ENCODE measurements at places on chromosomes 7 and 10. TPM values are rescaled to one million over a fixed set of nuclear protein-coding genes. Genes with fewer than 3 reads are reported as not detected.

SCD gene
- total RNA-seq, result 4.7 TPM

RET gene
- not detected for total RNA-seq

DNA sequence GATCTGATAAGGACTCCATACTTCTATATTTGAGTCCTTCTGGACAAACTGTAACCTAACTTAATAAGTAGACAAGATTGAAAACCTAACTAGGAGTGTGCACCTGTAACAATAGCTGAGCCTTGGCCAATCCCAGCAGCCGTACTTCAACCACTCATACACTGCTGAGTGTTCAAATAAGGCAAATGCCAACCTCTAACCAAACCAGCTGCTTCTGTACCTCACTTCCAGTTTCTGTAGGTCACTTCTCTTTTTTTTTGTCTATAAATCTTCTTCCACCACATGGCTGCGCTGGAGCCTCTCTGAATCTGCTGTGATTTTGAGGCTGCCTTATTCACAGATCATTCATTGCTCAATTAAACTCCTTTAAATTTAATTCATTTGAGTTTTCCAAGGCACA, 753.2 kb downstream of the DNAJB9 start:
- H3K27me3 ChIP-seq, result no peaks in the 10 kb centered on the region
- no peak for DNase-seq
- H3K27ac ChIP-seq, result no peak overlapping the region
- no peak overlapping the region for H3K4me3 ChIP-seq
- H3K4me1 ChIP-seq, result no peaks in the 10 kb centered on the region

PNLIPRP2 gene
- total RNA-seq, result 0.96 TPM

CFTR gene
- 0.53 TPM for total RNA-seq

- H3K36me3 ChIP-seq, result no peaks in the 10 kb centered on the region
- no peaks in the 10 kb centered on the region for H3K27me3 ChIP-seq
- no peak for DNase-seq
- no peaks in the 10 kb centered on the region for H3K4me1 ChIP-seq
- H3K4me3 ChIP-seq, result no peak overlapping the region
These were observed 700.0 kb upstream of the PCDH15 start for GRCh38 chr10:55500931-55501559.

C10orf90 gene
- total RNA-seq, result not detected

DNA sequence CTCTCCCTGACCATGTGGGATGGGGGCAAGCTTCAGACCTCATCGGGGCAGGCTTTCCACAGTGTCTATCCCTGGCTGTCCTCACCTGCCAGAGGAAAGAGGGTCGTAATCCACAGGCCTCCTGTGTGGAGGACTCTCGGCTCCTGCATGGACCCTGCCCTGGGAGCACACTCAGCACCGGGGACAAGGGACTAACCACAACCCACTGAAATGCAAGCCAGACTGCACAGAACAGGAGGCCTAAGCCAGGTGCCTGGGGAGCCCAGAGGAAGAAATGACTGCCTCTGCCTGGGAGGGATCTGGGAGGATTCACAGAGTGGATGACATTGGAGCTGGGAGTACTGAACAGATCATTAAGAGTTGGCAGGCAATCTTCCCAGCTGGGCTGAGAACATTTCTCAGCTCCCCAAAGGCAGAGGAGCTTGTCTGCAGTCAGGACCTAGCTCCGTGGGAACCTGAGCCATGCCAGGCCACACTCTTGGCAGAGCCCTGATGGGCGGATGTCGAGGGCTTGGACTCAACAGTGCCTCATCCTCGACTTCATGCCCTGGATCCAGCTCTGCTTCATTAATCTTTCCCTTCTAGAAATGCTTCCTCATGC, 213.4 kb downstream of the USP6NL start:
- H3K4me3 ChIP-seq, result no peak overlapping the region
- no peaks in the 10 kb centered on the region for H3K36me3 ChIP-seq
- H3K4me1 ChIP-seq, result peaks cover 32% of the 10 kb centered on the region
- no peaks in the 10 kb centered on the region for H3K27me3 ChIP-seq
- H3K27ac ChIP-seq, result no peak overlapping the region

ZMYND11 gene
- 50.9 TPM for total RNA-seq

- H3K4me1 ChIP-seq, result peaks cover 42% of the 10 kb centered on the region
- peak overlapping the region; percentile 72 for H3K4me3 ChIP-seq
- DNase-seq, result no peak
- no peaks in the 10 kb centered on the region for H3K36me3 ChIP-seq
These were observed 1.8 kb downstream of the CCDC6 start for GRCh38 chr10:59904426-59905065.

DNA sequence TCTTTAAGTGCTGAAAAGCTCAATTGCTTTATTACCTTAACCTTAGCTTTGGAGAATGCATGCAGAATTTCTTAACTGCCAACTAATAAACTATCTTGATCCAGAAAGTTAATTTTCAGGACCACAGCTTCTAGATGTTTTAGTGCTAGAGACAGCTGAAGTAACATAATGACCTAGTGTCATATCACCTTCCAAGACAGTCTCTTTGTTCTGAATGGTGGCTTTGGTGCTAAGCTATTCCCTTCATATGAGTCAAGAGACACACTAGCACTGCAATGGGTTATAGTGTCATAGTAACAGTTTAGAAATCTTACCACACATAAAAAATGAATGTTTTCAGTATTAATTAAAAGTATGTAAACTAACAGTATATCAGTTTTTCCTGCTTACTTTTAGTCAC, 115.4 kb upstream of the LRRN3 start:
- no peak overlapping the region for H3K27ac ChIP-seq
- H3K4me1 ChIP-seq, result no peaks in the 10 kb centered on the region
- no peak overlapping the region for H3K4me3 ChIP-seq

IL2RA gene
- total RNA-seq, result 28.1 TPM

DNA sequence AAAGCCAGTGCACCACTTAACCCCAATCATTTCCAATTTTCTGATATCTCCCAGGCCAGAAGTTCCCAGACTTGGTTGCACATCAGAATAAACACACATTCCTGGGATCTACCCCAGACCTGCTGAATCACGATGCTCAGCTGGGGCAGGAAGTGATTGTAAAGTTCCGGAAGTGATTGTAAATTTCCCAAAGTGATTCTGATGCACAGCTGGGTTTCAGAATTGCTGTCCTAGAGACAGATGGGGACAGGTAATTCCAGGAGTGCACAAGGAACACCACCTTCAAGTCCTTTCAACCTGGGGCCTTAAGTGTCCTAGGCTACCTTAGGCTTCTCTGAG, 104.2 kb upstream of the EEPD1 start:
- no peak overlapping the region for H3K4me3 ChIP-seq
- no peaks in the 10 kb centered on the region for H3K4me1 ChIP-seq
- no peak overlapping the region for H3K27ac ChIP-seq
- no peaks in the 10 kb centered on the region for H3K27me3 ChIP-seq

PIP gene
- not detected for total RNA-seq

GRCh38 chr10:79230328-79230830, 116.9 kb upstream of the PPIF start:
- H3K4me3 ChIP-seq, result no peak overlapping the region
- H3K4me1 ChIP-seq, result no peaks in the 10 kb centered on the region
- peaks cover 5% of the 10 kb centered on the region for H3K36me3 ChIP-seq
- DNase-seq, result no peak
- no peaks in the 10 kb centered on the region for H3K27me3 ChIP-seq

- H3K4me1 ChIP-seq, result no peaks in the 10 kb centered on the region
- no peak for DNase-seq
- H3K36me3 ChIP-seq, result no peaks in the 10 kb centered on the region
These were observed 84.0 kb upstream of the TMEM248 start for GRCh38 chr7:66837007-66837406.

GNGT1 gene
- not detected for total RNA-seq

- no peaks in the 10 kb centered on the region for H3K36me3 ChIP-seq
- no peak overlapping the region for H3K27ac ChIP-seq
- no peaks in the 10 kb centered on the region for H3K27me3 ChIP-seq
- no peak overlapping the region for H3K4me3 ChIP-seq
These were observed 106.7 kb downstream of the TES start for GRCh38 chr7:116316838-116317628.

LRRC61 gene
- 8.8 TPM for total RNA-seq

DNA sequence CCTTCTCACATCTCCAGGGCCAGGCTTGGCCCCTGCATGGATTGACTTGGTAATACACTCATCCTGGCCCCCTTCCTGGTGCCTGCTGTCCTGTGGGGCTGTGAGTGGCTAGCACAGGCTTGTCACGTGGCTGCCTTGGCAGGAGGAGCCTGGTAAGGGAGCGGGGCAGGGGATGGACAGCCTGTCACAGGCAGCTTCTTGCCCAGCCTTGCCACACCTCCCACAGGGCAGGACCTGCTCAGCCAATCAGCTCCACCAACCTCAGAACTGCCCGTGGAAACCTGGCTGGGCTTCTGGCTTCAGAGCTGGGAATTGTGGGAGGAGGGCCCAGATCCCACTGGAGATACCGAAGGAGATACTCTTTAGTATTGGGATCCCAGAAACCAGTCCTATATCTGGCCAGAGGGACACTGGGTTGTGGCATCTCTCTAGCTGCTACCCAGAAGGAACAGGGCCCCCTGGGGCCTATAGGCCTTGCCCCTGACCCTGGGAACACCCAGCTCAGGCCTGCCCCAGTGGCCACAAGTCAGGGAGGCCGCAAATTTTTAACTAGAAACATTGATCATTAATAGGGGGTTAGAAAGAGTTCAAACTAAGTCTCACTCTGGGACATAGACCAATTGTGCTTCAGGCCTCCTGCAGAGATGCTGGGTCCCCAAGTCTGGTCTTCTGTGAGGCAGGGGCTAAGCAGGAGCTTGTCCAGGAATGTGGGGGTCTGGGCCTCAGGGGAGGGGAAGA, at the start of gene HOGA1:
HOGA1 (plus strand) TSS at position 330 of the 738 bp plus-strand sequence; CDS start at position 645, 315 bp downstream.
- no peak within 1 kb of the TSS for H3K4me3 ChIP-seq
- peaks cover 8% of the 10 kb centered on the region for H3K27me3 ChIP-seq
- H3K27ac ChIP-seq, result no peak within 1 kb of the TSS

DNA sequence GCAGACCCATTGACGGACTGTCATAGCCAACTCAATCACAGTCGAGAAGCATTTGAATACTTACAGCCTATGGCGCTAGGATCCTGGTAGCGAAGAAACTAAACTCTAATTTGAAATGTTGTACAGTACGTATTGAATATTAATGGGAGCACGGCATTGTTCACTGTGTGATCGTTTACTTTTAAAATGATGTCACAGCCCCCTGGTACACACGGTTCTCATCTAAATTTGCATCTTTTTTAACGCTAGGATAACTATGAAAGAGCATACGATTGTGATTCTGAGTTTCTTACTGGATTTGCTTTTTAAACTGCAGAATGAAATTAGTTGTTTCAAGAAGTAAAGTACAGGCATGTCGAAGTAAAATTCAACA, 895 bp upstream of the NAPEPLD start:
- DNase-seq, result no peak
- no peaks in the 10 kb centered on the region for H3K27me3 ChIP-seq
- H3K4me1 ChIP-seq, result peaks cover 13% of the 10 kb centered on the region

CRYGN gene
- 0.98 TPM for total RNA-seq

PLPP4 gene
- total RNA-seq, result not detected

DNA sequence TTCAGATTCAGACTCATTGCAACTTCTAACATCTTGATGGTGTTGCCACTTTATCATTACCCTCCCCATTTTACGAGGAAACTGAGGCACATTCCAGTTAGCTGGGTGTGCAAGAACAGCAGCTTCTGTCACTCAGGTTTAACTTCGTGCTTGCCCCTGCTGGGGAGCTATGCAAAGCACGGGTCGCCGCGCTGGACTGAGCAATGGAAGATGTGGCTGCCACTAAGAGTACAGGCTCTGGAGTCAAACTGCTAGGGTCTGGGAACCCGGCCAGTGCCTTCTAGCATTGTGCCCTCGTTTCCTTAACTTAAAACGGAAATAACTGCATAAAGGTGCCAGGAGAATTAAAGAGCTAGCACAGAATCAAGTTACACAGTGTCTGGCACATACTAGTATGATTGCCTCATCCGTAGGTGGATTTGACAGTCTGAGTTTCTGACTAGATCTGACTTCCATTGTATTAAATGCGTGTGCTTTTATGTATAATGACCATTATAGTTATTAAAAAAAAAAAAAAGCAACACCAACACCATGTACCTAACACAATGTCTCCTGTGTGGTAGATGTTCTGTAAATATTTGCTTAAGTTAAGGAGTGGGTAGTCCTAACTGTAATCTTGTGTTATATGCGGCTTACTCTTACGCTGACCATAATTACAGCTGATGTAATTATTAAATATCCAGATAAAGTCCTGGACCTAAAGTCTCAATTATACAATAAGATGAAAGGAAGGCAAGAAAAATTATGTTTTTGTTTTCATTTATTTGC, 842 bp downstream of the ZNF22 start:
- H3K4me3 ChIP-seq, result peak overlapping the region; percentile 77
- DNase-seq, result peak; percentile 51
- peaks cover 9% of the 10 kb centered on the region for H3K4me1 ChIP-seq
- H3K27me3 ChIP-seq, result no peaks in the 10 kb centered on the region
- H3K27ac ChIP-seq, result peak overlapping the region; percentile 68

- no peaks in the 10 kb centered on the region for H3K4me1 ChIP-seq
- no peak overlapping the region for H3K27ac ChIP-seq
- H3K36me3 ChIP-seq, result no peaks in the 10 kb centered on the region
These were observed 238.5 kb upstream of the AKR1E2 start for GRCh38 chr10:4587466-4587865.

GRCh38 chr7:24732646-24733413, 24.4 kb downstream of the GSDME start:
- peaks cover 30% of the 10 kb centered on the region for H3K27me3 ChIP-seq
- H3K27ac ChIP-seq, result no peak overlapping the region
- H3K36me3 ChIP-seq, result no peaks in the 10 kb centered on the region
- DNase-seq, result no peak

- H3K27ac ChIP-seq, result no peak within 1 kb of the TSS
- H3K4me3 ChIP-seq, result peak within 1 kb of the TSS; percentile 72
- no peaks in the 10 kb centered on the region for H3K36me3 ChIP-seq
- no peak for DNase-seq
These were observed at the start of gene ICA1 for GRCh38 chr7:8261711-8262695. TSS of gene ICA1 (minus strand) at chr7:8262167. CDS start at chr7:8235926, 26,241 bp downstream.

DNA sequence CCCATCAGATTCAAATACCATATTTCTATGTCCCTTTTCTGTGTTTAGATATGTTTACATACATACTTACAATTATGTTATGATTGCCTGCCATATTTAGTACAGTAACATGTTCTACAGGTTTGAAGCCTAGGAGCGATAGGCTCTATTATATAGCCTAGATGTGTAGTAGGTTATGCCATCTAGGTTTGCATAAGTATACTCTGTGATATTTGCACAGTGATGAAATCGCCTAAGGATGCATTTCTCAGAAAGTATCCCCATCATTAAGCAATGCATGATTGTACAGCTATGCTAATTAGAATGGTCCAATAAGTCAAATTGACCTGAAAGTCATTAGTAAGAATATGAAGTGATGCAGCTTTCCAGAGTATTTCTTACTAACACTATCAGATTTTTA, 1171.7 kb upstream of the LRRTM3 start:
- H3K36me3 ChIP-seq, result no peaks in the 10 kb centered on the region
- H3K27ac ChIP-seq, result no peak overlapping the region
- DNase-seq, result no peak
- no peaks in the 10 kb centered on the region for H3K4me1 ChIP-seq
- H3K4me3 ChIP-seq, result no peak overlapping the region

- H3K4me1 ChIP-seq, result no peaks in the 10 kb centered on the region
- H3K4me3 ChIP-seq, result no peak overlapping the region
- H3K27ac ChIP-seq, result no peak overlapping the region
- no peaks in the 10 kb centered on the region for H3K36me3 ChIP-seq
- DNase-seq, result no peak
These were observed 78.1 kb upstream of the TMEM196 start for GRCh38 chr7:19851504-19851903.

GPRIN2 gene
- total RNA-seq, result not detected
